ENCODE measurements at places on chromosomes 6 and 20.
A peak's percentile ranks its signal among the peaks of the same experiment; 100 is the strongest.

GRCh38 chr6:149055195-149055899 lies 262.2 kb upstream of the TAB2 start:
- DNase-seq = no peak

- no peak for DNase-seq
Measured at GRCh38 chr20:55386686-55387085, 618.6 kb downstream of the CBLN4 start.

GRCh38 chr20:1403624-1404023 lies 10.8 kb upstream of the FKBP1A start:
- no peak for DNase-seq

- DNase-seq = peak; percentile 49
Measured at GRCh38 chr6:35601331-35602132, 87.2 kb downstream of the FKBP5 start.

DNA sequence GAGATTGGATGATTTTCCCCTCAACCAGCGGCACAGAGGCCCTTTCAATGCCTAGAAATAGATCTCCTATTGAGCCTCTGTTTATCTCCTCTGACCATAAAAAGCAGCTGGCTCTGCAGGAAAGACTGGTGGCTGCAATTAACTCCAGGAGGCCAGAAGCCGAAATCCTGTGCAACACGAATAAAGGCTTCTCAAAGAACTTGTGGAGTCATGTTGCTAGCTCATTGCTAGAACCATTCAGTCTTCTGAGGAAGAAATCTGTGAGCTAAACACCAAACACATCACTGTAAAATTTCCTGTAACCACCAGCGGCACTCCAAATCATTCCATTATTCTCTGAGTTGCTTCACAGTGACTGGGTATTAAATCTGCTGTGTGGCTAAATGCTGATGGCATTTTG lies 49.1 kb upstream of the TPD52L1 start:
- no peak for DNase-seq

DNA sequence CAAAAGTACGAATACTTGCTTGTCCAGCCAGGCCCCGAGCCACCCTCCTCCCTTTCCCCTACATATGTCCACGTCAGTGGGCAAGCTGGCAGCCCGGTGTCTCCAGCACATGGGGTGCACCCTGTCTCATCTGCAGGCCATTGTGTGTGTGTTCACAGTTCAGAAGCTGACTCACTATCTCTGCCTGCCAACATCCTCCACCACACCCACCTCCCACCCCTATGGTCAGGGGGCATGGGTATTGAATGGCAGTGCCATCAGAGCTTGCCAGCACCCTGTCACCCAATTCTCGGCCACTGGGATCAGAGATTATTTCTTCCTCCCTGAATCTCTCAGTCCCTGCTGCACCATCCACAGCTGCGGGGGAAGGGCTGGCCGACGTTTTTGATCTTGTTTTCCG lies 195.7 kb downstream of the FARS2 start:
- no peak for DNase-seq

- peak; percentile 49 for DNase-seq
Measured at GRCh38 chr20:37192137-37192854, 12.9 kb upstream of the MROH8 start.

DNA sequence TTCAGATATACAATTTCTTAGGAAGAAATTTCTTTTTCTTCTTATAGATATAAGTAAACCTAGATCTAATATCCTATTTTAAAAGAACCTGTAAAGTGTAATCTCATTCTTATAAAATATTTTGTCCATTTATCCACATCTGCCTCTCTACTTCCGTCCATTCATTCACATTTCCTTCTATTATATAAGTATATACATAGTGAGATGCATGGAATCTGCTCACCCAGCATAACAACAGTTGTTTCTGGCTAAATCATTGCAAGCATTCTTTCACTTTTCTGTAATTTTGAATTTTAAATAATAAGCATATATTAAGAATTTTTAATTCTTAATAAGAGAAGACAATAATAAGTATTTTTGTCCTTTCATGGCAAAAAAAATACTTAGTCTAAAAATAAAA lies 45.4 kb downstream of the CEP162 start:
- DNase-seq = no peak

GRCh38 chr6:109794201-109794923 lies 103.3 kb downstream of the FIG4 start:
- no peak for DNase-seq

DNA sequence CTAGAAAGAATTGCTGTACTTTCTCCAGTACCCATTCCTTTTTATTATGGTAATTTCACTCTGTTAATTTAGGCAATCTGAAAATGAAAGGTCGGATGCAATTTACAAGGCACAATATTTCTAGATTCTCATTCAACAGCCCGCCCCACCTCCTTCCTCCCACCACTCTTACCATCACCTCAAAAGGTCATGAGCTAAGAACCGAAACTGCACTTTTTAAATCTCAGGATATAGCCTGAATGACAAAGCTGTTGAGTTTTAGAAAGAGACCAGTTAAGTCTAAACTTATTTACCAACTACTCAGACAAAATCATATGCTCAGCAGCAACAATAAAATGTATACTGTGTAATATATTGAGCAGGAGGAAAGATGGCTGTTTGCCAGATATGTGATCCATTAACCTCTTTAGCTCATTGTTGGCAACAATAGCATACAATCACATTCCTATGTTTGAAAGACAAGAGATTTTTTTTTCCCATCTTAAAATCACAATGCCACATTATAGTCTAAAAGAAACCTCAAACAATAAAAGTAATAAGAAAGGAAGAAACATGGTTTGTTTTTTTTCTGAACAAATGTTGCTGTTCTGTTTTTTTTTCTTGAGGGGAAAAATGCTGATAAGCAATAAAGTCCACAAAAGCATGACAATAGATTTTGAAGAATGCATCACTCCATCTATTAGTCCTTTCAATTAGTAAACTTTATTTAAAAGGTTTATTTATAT lies 1.6 kb upstream of the HS3ST5 start:
- DNase-seq = no peak

DNA sequence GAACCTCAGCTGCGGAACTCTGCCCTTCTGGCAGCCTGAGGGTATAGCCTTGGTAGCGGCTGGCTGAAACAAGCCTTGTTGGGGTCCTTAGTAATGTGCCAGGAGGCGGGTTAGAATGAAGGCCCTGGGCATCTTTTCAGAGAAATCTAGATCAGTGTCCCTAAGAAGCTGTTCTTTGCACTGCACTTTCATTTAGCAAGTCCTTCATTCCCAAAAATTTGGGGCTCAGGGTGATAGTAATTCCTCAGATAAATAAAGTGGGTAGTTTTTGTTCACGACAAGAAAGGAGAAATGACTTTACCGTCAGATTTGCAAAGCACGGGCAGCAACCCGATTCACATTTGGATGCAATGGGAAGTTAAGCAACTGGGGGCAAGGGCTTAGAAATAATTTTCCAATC lies 3.2 kb downstream of the INSM1 start:
- no peak for DNase-seq

GRCh38 chr6:159686703-159687102 lies 6.3 kb downstream of the SOD2 start:
- DNase-seq = no peak

DNA sequence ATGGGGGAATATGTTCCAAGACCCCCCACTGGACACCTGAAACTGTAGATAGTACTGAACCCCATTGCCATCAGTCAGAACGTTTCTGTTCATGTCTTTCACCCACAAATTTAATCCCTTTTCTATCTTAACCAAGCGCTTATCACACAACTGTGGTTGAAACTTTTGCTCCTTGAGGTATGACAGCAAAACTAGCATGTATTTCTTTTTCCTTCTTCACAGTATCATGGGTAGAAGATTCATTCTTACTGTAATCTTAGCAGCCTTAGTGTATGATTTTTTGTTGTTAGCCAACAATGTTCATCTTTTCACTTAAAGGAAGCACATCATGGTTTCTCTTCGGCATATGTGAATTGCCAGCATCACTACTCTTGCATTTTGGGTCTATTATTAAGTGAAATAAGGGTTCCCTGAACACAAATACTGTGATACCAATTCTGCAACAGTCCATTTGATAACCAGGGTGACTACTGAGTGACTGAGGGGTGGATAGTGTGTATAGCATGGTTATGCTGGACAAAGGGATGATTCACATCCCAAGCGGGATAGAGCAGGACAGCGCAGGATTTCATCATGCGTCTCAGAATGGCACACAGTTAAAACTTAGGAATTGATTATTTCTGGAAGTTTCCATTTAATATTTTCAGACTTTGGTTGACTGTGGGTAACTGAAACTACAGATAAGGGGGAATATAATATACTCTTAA lies 41.8 kb downstream of the KCNS1 start:
- no peak for DNase-seq

- no peak for DNase-seq
Measured at GRCh38 chr6:94751641-94752329, 825.5 kb upstream of the MANEA start.

- DNase-seq = no peak
Measured at GRCh38 chr6:45127185-45127584, 200.9 kb upstream of the RUNX2 start.

DNA sequence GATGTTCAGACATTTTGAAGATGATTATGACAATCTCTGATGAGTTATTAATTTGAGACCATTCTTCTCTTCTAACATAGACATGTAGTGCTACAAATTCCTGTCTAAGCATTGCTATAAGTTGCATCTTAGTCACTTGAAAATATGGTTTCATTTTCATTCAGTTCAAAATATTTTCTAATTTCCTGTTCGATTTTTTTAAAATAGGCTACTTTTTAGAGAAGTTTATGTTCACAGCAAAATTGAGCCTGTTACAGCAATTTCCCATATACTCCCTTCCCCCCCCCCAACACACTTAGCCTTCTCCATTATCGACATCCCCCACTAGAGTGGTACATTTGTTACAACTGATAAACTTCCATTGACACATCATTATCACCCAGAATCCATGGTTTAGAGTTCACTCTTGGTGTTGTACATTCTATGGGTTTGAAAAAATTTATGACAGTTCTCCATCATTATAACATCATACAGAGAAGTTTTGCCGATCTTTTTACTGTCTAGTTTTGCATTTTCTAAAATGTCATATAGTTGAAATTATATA lies 31.2 kb downstream of the PLAGL1 start:
- no peak for DNase-seq

DNA sequence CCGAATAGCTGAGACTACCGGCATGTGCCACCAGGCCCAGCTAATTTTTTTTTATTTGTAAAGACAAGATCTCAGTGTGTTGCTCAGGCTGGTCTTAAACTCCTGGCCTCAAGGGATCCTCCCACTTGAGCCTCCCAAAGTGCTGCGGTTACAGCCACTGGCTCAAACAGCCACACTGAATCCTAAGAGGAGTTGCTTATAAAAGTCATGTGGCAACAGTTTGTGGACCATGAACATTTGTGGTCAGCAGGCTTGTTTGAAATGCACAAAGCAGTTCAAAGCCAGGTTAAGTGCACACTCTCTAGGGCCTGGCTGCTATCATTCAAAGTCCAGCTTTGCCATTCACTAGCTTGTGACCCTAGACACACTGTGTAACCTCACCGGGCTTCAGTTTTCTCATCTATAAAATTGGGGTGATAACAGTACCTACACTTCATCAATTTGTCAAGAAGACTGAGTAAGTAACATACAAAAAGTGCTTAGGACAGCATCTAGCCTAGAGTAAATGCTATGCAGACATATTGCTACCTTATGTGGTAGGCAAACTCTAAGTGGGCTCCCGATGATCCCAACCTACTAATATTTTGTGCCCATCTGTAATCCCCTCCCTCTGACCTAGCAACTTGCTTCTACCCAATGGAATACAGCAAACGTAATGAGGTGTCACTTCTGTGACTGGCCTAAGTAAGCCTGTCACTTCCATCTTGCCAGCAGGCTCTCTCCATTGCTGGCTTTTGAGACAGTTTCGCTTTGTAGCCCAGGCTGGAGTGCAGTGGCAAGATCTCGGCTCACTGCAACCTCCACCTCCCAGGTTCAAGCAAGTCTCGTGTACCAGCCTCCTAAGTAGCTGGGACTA lies 122.9 kb downstream of the ZMYND8 start:
- no peak for DNase-seq

Data from CD8-positive, alpha-beta memory T cell (primary cell).